ENCODE measurements at places on chromosomes 7 and 10.

DNA sequence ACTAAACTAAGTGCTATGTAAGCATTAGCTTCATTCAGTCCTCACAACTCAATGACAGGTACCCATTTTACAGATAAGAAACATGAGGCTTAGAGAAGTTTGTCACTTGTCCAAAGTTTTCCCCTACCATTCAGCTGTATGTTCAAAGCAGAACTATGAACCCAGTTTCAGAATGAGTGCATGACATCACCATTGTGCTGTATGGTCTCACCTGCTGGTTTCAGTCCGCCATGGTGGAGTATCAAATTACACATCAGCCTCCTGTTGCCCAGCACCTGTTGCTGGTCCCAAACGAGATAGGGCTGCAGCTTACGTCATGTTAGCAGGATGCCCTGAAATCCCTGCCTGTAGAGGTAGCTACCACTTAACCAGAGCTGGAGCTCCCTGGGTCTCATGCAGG, 95.0 kb downstream of the DYNC1I1 start:
- DNase-seq = no peak

- DNase-seq = no peak
These were observed 295.2 kb downstream of the GATA3 start for GRCh38 chr10:8349610-8350249.

DNA sequence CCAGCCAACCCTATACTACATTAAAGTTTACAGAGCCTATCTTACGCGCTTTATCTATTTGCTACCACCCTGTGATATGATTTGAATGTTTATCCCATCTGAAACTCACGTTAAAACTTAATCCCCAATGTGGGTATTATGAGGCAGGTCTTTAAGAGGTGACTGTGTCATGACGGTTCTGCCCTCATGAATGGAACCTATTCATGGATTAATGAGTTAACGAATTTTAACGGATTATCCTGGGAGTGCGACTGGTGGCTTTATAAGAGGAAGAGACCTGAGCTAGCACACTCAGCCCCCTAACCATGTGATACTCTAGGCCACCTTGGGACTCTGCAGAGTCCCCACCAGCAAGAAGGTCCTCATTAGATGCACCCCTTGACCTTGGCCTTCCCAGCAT, 37.8 kb downstream of the SRPK2 start:
- DNase-seq = no peak

GRCh38 chr10:129641351-129641750, 174.3 kb downstream of the MGMT start:
- DNase-seq = no peak

DNA sequence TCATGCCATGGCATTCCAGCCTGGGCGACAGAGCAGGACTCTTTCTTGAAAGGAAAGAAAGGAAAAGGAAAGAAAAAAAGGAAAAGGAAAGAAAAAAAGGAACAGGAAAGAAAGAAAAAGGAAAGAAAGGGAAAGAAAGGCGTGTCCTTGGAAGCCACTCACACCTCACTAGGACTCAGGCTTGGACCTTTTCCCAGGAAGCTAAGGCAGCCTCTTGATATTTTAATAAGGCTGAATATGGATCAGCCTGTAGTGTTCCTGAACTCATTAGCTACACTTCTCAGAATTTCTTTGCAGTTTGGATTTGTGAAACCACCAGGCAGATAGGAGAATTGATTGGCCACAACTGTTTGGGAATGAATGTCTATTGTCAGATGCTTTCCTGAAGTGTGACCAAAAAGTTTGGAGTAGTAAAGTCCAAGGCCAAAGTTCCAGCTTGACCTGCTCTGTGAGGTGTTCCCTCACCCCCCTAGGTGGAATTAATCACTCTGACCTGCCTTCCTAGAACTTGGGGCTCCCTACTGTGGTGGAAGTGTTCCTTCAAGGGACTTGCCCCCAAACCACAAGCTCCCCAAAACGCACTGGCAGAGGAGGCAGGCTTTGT, 7.1 kb upstream of the MALSU1 start:
- DNase-seq = no peak

DNA sequence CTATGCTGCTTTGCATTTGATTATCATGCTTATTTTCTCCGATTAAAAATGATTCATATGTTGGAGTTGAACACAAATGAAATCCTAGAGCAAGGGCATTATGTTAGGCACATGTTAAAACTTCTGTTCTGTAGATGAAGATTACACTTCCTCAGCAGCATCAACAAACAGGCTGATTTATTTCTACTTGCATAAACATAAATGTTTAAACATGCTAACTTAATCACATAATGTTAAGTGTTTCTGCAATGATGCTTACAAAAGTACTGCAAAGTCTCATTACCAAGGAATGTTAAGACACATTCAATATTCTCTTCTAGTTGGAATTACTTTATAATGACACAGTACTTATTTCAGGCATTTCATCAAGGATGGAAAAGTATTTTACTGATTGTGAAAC, 770.8 kb downstream of the ANKRD7 start:
- no peak for DNase-seq

Data from mesenteric fat pad (tissue), 1 donor.